ENCODE measurements at places on chromosomes 2 and 18.

- DNase-seq: no peak
Observed at GRCh38 chr18:70363861-70364260, 75.0 kb downstream of the SOCS6 start.

DNA sequence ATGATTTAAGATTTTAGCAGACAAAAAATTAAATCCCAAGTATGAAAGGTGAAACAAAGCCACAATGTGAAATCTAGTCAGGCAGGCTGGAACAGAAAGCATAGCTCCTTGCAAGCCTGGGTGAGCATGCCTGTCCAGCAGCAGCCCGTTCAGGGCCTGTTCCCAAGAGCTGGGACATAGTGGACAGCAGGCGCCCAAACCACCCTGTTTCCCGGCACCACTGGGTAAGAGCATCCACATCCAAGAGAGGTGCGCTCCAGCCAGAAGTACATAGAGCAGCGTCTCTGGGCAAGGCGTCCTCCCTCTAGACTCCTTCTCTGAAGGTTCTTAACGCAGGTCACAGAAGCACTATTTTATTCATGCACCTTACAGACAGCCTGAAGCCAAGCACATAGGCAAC is 80.8 kb downstream of the DNER start:
- DNase-seq: no peak

DNA sequence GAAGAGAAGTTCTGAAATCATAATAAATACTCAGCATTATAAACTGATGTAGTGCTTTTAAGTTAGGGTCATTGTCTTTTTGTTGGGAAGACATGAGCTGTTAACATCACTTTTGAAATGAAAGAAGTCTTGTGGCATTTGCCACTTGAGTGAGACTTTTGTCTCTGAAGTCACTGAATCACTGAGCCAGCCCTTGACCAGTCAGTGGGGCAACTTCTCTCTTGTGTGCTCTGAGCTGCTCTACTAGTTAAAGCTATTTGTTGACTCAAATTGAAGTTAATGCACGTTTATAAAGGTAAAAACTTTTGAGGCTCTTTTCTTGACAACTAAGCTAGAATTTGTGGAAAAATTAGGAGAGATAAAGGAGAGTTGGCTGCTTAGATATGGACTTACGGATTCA is 6.7 kb downstream of the WDR43 start:
- DNase-seq: no peak

DNA sequence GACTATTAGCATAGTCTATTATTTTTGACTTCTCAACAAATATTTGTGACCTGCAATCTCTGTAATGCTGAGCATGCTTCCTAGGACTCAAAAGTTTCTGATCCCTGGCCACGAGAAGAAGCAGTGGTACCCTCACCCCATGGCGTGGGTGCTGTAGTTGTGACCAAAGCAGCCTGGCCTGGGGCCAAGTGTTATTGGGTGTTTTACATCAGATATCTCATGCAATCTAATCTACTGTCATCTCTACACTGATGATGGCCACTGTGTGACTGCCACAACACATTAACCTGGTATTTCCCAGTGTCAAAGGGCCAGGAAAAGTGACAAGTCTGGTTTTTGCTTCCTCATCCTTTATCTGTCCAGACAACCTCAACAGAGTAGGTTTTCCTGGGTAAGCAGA is 80.8 kb upstream of the WIPF1 start:
- no peak for DNase-seq

DNA sequence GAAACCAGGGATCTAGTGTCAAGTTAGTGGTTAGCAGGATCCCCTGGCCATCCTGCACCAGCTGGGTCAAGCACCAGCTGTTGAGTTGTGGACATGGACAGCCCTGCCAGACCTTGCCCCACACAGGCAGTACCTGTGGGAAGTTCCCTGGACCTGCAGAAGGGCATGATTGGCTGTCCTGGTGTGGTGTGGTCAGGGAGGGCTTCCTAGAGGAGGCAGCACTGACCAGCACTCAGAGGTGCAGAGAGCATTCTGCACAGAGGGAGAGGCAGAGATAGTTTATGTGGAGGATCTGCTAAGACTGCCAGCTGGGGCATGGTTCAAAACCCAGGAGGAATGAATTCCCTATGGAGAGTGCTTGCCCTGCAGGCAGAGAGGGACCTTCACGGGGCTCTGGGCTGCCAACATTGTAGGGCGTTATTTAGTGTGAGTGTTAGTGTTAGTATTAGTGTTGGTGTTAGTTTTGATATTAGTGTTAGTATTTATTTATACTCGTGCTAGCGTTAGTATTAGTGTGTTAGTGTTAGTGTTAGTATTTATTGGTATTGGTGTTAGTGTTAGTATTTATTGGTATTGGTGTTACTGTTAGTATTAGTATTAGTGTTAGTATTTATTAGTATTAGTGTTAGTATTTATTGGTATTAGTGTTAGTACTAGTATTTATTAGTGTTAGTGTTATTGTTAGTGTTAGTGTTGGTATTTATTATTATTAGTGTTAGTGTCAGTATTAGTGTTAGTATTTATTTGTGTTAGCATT is 31.9 kb downstream of the TWIST2 start:
- DNase-seq: no peak

GRCh38 chr2:189499137-189499536 is 57.9 kb downstream of the WDR75 start:
- DNase-seq: no peak

DNA sequence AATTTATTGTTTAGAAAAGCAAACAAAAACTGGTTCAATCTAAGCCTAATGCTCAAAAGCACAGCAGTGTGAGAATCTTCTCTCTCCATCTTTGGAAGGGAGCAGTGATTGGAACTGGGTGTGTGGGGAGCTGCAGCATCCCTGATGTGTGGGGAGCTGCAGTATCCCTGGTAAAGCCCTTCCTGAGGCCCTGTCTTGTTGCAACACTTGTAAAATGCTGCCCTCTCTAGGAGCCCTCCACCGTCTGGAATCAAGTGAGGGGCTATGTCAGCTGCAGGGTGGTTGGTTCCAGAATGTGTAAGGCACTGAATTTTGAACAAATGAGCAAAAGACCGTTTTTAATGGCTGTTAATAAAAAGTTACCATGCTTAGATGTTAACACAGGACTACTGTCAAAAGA is 147.7 kb upstream of the RAB12 start:
- DNase-seq: no peak

GRCh38 chr2:120502761-120503160 is 156.8 kb downstream of the INHBB start:
- DNase-seq: no peak

GRCh38 chr2:121076498-121076820 is 208.5 kb downstream of the TFCP2L1 start:
- no peak for DNase-seq

DNA sequence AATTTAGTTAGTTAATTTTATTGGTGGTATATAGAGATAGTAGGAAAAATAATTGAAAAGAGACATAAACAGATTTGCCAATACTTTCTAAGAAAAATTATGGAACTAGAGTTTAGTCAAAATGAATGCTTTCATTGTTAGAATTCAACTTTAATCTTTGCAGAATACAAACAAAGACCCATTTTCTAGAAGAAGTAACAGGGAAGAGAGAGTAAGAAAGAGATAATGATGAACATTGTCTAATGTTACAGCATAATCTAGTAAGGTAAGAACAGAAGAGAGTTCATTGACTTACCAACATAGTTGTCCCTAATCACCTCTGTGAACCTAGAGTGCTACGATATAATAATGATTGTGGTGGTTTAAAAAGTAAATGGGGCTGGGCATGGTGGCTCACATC is 23.7 kb downstream of the SCN1A start:
- no peak for DNase-seq

GRCh38 chr2:120204022-120204405 is 19.2 kb downstream of the TMEM185B start:
- no peak for DNase-seq

- no peak for DNase-seq
Observed at GRCh38 chr2:104599787-104600510, 254.0 kb upstream of the POU3F3 start.

DNA sequence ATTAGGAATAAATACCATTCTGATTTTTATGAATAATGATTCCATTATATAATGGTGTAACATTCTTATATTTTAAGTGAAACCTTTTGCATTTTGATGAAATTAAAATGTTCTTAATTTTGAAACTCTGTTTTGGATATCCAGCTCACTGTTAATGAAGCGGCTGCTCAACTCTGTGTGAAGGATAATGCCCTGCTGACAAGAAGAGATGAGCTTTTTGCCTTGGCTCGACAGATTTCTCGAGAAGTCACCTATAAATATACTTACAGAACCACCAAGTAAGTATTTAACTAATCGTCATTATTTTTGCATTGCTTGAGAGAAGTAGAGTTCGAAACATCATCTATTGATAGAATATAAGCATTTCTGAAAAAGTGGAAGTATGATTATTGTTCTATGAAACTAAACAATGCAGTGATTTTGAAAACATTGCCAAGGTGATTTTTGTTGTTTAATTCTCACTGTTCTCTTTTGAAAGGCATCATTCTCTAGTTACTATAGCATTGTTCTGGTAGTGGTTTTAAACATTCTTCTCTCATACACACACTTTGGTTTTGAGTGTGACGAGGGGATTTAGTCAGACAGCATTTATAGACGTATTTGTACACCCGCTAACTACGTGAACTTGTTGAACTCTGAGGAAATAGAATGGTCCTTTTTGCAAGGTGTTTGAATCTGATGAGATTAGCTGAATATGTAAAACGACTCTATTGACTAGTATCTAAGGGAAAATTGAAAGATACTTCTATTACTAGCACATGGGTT is 21.5 kb downstream of the NAB1 start:
- DNase-seq: no peak

GRCh38 chr2:38754506-38754905 is 3.3 kb upstream of the SRSF7 start:
- no peak for DNase-seq

DNA sequence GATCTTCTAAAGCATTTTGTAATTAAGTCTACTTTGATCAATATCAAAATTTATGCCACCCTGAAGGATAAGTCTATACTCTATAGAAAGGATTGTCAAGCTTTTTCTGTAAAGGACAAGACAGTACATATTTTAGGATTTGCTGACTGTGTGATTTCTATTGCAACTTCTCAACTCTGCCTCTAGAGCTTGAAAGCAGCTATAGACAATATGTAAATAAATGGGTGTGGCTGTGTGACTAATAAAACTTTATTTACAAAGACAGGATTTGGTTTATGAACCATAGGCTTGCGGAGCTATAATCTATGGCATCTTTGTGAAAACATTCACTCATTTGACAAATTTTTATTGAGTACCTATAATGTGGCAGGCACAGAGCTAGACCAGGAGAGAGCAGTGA is 18.4 kb downstream of the UPP2 start:
- DNase-seq: no peak

GRCh38 chr18:54134053-54134452 is 90.4 kb downstream of the MBD2 start:
- no peak for DNase-seq

GRCh38 chr18:77114415-77115191 is 18.0 kb downstream of the MBP start:
- DNase-seq: no peak

GRCh38 chr2:44044281-44044720 is 48.5 kb upstream of the LRPPRC start:
- peak; percentile 81 for DNase-seq

DNA sequence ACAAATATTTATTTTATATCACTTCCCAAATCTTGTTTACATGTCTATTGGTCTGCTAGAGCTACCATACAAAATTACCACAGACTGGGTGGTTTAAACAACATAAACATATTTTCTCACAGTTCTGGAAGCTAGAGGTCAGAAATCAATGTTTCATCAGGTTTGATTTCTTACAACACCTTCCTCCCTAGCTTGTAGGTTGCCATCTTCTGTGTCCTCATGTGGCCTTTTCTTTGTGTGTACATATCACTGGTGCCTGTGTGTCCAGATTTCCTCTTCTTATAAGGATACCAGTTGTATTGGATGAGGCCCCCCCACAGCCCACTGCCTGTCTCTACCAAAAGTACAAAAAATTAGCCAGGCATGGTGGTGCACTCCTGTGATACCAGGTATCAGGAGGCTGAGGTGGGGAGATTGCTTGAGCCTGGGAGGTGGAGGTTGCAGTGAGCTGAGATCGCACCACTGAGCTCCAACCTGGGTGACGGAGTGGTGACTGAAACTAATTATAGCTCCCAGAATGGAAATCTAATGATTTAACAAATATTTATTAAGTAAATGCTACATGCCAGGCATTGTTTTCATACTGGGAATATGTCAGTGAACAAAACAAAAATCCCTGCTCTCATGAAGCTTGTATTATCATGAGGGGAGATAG is 13.6 kb downstream of the EML4 start:
- no peak for DNase-seq

GRCh38 chr2:159605441-159606178 is 10.7 kb downstream of the BAZ2B start:
- no peak for DNase-seq

- DNase-seq: no peak
Observed at GRCh38 chr2:64157792-64158191, 13.6 kb upstream of the PELI1 start.

GRCh38 chr2:52884761-52885352 is 882.7 kb upstream of the CHAC2 start:
- no peak for DNase-seq

DNA sequence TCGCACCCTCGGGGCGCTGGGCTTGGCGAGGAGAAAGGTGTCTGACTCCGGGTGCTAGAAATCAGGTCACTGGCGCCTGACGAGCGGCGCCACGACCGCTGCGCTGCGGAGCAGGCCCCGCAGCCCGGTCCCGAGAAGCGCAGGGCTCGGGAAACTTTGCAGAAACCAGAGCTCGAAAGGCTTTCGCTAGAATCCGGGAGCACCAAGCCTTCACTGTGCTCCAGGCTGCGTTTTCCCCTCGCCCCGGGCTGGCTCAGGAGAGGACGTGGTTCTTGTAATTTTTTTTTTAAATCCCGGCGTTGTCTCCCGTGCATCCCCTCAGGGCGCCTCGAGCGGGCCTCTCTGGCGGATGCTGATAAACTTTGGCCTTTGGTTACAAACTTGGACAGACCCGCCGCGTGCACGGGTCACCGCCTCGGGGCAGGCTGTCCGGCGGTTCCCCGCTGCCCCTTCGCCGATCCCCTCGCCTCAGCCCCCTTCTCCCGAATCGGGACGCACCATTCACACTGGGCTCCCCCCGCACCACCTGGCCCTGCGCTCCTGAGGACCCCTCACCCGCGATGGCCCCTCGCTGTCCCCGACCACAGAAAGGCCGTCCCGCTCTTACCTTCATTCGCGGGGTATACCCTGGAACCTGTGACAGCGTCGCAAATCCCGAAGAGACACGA is 419 bp downstream of the EPHA4 start:
- DNase-seq: no peak

- DNase-seq: no peak
Observed at GRCh38 chr2:124623560-124623959, 598.5 kb downstream of the CNTNAP5 start.

- DNase-seq: no peak
Observed at GRCh38 chr2:68125821-68126220, 31.9 kb upstream of the PNO1 start.

Data from stimulated activated CD4-positive, alpha-beta T cell treated with anti-CD3 and anti-CD28 coated beads, Interleukin-12 subunit alpha, Interleukin-12 subunit beta, amount 100 ng/mL, for 48 hours (primary cell).